Activated T-cell treated with anti-CD3 and anti-CD28 coated beads for 1 hour (primary cell): ENCODE measurements at places on chromosomes 1 and 21.

- DNase-seq = no peak
Observed at GRCh38 chr1:111602974-111603373, 16.6 kb upstream of the RAP1A start.

GRCh38 chr1:172448995-172449584 lies 5.2 kb upstream of the PIGC start:
- DNase-seq = no peak

DNA sequence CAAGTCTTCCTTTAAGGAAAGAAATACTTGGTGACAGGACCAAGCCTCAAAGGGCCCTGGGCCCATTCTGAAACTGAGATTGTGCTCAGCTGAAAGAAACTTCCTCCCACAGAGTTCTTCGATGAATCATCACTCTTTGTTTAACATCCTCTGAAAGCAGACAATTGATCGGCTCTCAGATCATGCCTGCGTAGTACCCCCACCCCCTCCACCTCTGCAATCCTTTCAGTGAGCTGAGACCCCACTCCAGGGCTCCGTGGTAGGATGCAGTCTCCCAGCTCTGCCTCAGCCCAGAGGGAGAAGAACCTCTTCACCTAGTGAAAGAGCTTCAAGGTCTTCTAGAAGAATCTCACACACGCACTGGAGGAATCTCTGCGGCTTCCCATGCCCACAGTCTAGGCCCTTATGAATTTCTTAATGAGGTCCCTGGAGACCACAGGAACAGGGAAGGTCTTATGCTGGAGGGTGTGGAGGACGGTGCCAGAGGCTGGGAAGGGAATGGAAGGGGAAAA lies 104.9 kb upstream of the SOD1 start:
- no peak for DNase-seq

DNA sequence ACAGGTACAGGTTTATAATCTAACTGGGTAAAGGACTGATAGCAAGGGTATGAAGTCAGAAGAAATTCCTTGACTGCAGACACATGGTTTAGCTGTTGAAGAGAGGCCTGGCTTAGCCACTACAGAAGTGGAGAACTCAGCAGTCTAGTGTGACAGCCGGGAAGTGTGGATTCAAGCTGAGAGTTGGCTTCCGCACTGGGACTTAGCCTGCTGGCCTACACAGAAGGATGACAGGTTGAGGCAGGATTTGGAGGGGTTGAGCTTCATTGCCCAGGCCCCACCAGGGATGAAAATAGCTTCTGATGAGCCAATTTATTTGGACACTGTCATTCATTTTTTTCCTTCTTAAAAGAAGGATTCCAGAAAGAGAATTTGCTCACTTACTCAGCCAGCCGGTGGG lies 284.4 kb downstream of the PCP4 start:
- DNase-seq = no peak

GRCh38 chr1:14590411-14591180 lies 7.9 kb upstream of the KAZN start:
- no peak for DNase-seq

- no peak for DNase-seq
Observed at GRCh38 chr1:228163007-228163753, 2.4 kb upstream of the IBA57 start.

- DNase-seq = no peak
Observed at GRCh38 chr1:84269306-84269705, 32.2 kb upstream of the SAMD13 start.

DNA sequence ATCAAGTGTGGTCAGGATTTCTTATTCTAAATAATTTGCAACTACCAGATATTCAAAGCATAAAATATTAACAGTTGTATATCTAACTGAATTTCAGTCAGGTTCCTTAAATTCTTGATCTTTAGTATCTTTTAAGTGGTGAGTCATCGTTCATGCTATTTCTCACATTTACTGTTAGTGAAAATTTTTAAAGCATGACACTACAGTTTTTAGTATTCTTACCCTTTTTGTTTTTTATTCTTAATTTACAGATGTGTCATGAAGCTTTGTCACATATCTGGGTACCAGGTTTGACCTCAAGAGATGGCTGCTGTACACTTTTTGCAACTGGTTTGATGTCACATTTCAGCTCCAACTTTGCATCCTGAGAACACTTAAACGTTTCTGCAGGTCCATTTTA lies 12.7 kb downstream of the AKIRIN1 start:
- DNase-seq = no peak

GRCh38 chr1:19811206-19811851 lies 3.8 kb downstream of the RNF186 start:
- peak; percentile 32 for DNase-seq
